GM18507 (cell line): ENCODE measurements at places on chromosomes 1 and 21.

DNA sequence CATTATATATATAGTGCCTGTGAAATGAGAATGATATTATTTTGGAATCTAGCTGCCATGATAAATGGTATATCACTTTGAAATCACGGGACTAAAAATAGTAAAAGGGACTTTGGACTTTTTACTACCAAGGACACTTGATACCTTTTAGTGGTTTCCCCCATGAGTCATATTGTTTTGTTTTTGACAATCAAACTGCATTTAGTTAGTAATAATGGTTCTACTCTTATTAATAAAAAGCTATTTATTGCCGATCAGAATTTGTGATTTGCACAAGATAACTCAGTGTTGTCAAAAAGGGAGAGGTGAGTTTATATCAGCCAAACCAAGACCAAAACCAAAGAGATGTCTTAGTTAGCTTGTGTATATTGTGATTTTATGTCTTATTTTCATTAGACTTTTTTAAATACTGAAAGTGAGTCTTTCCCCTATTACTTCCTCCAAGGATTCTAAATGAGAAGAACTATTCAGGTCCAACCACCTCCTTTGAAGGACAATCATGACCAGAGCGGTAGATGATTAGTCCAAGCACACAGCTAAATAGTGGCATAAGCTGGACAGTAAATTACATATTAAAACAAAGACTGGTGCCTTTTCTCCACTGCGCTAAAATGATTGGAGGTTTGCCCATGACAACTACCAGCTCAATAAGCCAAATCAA is 281.7 kb upstream of the ESRRG start:
- no peak for DNase-seq

GRCh38 chr1:156129687-156130577 is 15.4 kb downstream of the LMNA start:
- no peak for DNase-seq

DNA sequence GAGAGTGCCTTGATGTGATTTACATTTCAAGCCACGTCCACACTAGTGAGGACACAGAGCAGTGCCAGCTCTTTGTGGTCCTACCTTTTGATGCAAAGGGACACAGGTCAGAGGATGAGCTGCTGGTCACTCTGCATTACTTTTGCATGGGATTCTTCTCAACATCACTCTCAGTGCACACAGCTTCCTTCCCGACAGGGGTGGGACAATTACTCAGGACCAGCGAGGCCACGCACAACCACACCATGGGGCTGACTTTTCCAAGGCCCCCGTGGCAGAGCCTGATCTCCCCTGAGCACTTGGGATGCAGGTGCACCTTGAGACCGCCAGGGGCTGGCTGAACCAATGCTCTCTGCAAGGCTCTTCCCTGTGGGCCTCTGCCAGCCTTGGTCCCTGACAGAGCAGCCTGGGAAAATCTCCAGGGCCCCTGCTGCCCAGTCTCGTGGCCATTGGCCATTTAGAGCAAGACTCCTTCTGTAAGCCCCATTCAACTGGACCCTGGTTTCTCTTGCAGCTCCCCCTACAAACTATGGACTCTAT is 13.2 kb upstream of the PRAMEF12 start:
- no peak for DNase-seq

GRCh38 chr1:200028586-200029034 is 1.1 kb downstream of the NR5A2 start:
- no peak for DNase-seq

- DNase-seq = no peak
Observed at GRCh38 chr21:31555741-31556191, 103.7 kb upstream of the SOD1 start.

DNA sequence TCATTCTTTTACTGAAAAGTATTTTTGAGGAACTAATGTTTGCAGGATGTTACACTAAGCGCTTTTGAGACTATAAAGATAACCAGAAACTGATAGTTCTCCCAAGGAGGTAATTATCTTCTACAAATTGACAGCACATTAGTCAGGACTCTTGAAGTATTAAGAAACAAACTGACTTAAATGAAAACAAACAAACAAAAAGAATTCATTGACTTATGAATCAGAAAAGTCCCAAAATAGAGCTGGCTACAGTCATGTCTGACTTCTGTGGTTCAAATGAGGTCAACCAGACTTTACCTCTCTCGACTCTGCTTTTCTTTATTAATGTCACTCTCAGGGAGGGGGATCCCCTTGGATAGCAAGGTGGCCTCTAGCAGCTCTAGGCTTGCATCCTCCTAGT is 296.8 kb downstream of the TPR start:
- peak; percentile 8 for DNase-seq

- no peak for DNase-seq
Observed at GRCh38 chr1:206133751-206134415, 16.7 kb upstream of the AVPR1B start.

DNA sequence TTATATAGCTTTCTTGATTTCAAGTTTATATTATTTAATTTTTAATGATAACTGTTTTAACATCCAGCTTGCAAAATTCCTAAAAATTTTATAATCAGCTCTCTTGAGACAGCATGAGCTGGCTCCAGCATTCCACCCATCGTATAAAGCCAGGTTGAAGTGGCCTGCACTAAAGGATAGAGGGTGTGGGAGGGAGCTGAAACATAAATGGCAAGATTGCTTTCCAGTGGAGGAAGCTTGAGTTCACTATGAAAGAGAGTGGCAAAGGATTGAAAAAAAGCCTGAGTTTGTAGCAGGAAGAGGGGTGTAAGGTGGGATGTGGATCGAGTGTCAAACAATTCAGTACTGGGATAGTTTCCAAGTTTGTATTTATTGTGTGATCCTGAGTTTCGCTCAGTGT is 48.5 kb upstream of the ZNF644 start:
- DNase-seq = no peak

DNA sequence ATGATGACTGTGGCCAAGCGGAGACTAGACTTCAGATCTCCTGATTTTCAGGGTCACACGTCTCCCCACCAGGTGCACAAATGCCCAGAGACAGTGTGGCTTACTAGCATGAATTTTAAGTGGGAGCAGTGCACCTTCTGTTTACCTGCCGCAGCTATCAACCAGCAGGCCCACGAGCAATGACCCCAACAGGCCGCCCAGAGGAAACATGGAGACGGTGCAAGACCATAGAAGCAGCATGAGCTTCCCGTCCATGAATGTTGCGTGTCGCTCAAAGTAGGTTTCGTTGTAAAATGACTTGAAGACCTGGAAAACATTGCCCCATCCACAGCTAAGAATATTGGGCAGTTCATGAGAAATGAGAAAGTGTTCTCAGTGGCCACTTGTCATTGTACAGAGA is 3.5 kb downstream of the SLC2A7 start:
- DNase-seq = no peak

DNA sequence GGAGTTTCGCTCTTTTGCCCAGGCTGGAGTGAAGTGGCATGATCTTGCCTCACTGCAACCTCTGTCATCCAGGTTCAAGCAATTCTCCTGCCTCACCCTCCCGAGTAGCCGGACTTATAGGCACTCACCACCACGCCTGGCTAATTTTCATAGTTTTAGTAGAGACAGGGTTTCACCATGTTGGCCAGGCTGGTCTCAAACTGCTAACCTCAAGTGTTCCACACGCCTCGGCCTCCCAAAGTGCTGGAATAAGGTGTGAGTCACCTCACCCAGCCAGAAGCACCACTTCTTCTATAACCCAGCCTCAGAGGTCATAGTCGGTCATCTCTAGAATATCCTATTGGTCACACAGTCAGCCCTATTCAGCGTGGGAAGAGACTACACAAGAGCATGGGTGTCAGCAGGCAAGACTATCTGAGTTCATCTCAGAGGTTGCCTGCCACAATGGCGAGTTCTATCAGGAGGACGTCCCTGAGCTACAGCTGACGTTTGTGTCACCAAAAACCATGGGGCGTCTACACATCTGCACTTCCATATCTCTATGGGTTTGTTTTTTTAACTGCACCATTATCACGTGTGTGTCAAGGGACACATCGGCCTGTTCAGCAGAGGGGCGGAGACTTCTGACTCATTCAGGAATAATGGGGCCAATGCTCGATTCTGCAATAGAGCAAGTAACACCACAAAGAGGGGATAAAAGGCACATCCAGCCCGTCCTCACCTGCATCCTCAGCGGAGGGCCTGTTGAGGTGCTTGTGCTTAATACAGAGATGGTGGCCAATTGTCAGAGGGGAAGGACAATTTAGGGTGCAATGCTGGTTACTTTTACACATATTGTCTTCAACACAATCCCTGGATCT is 256.3 kb upstream of the IRF2BP2 start:
- DNase-seq = no peak

GRCh38 chr1:53060579-53060978 is 1.4 kb upstream of the PODN start:
- no peak for DNase-seq

DNA sequence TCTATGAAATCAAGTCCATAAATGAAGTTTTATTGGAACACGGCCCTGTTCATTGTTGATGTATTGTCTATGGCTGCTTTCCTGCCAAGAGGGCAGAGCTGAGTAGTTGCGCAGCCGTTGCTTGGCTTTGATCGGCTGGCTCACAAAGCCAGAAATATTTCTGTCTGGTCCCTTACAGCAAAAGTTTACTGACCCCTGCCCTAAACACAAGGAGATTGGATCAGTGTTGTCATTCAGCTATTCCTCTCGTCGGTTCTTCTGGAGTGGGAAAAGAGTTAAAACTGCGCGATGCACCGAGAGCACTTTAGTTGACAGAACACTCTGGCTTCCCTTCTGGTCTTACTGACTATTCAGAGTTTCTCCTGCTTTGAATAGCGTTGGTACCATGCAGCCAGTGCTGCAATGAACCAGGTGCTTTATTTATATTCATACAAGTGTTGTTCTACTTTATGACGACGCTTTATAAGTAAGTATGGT is 868 bp downstream of the ZBTB40 start:
- DNase-seq = no peak

- no peak for DNase-seq
Observed at GRCh38 chr1:192629612-192630011, 6.3 kb upstream of the RGS13 start.

DNA sequence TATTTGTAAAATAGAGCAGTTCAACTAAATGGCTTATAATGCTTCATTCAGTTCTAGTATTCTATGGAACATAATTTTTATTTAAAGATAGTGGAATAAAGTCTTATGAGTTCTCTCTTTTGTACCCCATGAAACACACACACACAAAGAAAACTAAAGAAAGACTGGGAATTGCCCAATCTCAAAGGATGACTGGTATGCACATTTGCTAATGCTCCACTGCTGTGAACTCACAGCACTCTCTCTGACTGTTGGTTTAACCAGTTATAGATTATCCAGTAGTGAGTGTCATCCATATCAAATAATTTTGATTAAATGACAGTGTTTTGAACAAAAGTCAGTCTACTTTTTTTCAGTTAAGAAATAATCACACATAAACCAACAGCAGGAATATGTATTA is 1082.4 kb upstream of the B3GALT2 start:
- no peak for DNase-seq

- no peak for DNase-seq
Observed at GRCh38 chr21:29382030-29382654, 83.4 kb downstream of the BACH1 start.

DNA sequence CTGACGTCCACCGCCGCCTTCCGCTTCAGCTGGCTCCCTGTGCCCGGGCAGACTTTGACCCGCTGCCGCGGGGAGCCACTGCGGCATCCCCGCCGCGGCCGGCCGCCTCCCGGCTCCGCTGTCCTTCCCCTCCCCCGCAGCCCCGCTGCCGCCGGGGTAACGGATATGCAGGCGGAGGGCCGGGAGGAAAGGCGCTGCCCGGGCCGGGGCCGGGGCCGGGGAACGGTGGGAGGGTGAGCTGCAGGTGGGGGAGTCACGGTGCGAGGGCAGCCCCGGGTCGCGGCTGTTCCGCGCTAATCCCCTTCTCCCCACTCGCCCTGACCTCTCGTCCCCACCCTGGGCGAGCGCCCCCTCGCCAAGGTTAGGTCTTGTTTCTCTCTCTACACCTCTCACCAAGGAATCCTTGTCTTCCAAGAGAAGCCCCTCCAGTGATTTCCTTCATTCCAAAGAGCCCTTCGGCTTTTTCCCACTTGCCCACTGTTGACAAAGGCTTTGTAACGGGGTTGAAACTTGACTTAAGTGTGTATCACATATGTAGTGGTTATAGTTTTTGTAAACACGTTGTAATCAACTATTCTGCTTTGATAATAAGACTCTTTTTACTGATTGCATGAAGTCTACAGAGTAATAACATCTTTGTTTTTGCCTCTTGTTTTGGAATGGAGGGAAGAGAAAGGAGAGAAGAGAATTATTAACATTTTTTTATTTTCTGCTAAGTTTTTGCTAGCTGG is 669 bp downstream of the XPR1 start:
- peak; percentile 26 for DNase-seq

- DNase-seq = no peak
Observed at GRCh38 chr21:41256771-41257702, 59.6 kb upstream of the FAM3B start.

GRCh38 chr1:68969441-68969840 is 472.6 kb upstream of the DEPDC1 start:
- DNase-seq = no peak

DNA sequence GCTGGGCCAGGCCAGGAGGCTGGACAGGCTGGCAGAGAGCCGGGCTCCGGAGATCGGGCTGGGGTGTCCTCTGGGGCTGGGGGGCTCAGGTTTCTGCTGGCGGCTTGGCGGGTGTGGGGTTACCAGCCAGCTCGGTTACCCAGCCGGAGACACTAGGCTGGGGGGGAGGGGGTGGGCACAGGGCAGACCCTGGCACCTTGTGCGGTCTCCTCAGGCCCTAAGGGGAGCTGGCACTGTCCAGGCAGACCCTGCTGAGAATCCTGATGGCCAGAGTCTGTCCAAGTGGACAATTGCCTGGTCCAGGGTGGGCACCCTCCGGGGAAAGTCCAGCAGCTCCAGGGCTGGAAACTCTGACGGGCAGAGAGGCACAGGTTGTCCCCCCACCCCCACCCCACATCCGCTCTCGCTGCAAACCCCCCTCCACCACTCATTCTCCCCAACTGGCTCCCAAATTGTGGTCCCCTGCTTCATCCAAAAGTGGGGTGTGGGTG is 6.7 kb downstream of the ZBTB7B start:
- DNase-seq = no peak

GRCh38 chr1:238469146-238469631 is 578.5 kb upstream of the ZP4 start:
- DNase-seq = no peak

DNA sequence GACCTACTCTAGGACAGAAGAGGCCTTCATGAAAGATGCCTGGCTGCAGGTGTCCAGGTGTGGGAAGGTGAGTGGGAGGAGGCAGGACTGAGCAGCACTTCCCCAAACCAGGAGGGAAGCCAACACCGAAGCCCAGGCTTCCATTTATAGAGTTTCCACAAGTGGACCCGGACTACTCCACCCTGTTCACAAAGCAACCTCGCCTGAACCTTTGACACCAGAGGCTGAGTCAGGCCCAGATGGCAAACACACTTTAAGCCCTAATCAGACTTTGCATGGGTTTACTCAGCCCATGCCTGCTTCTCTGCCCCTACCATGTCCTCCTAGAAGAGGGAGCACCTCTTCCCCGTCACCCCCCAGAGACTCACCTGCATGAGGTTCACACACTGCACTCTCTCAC is 14.0 kb downstream of the PRR9 start:
- no peak for DNase-seq

DNA sequence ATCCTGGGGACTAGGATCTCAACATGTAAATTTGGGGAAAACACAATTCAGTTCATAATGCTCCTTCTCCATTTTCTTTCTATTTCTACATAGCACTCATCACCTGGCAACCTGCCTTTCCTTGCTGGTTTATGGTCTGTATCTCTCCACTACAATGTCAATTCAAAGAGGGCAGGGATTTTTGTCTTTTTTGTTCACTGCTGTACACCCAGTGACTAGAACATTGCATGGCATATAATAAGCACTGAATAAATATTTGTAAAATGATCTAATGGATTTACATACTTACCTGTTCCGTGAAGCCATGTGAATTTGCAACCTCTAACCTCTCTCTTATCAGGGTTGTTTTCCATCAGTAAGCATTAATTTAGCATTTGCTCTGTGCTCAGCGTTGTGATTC is 27.4 kb upstream of the TBX15 start:
- no peak for DNase-seq
